ENCODE measurements at places on chromosomes 6 and 20.

- no peak for DNase-seq
These were observed 32.3 kb upstream of the LY86 start for GRCh38 chr6:6556161-6556737.

DNA sequence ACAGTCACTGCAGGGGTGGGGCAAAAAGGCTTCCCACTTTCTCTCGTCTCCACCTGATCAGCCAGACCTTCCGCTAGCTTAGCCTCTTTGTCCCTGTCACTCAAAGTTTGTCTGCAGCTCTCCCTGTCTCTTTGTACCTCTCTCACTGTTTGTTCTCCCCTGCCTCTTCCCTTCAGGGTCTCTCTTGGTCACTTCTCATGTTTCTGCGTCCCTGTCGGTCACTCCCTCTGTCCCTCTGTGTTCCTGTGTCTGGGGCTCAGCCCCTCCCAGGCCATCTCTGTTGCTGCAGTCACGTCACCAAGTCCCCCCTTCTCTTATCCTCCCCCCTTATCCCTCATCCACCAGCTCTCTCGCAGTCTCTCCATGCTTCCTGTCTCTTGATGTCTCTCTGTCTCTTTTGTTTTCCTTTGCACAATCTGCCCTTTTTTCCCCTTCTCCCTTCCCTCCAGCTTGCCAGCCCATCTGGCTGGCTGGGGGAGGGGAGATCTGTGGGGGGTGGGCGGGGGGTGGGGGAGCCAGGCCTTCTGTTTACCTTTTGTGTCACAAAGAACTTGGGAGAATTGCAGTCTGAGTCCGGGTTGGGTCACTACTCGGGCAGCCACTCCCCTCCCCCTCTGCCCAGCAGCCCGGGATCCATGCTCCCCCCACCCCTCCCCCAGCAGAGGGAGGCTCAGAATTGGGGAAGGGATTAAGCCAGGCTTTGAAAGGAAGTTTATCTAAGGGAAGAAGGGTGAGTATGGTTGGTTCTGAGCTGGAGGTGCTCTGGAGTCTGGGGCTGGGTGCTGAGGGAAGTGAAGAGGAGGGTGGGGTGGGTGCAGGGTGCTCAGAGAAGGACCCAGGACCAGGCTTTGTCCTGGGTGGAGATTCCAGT, 32.3 kb downstream of the FOXP4 start:
- DNase-seq = peak; percentile 15

DNA sequence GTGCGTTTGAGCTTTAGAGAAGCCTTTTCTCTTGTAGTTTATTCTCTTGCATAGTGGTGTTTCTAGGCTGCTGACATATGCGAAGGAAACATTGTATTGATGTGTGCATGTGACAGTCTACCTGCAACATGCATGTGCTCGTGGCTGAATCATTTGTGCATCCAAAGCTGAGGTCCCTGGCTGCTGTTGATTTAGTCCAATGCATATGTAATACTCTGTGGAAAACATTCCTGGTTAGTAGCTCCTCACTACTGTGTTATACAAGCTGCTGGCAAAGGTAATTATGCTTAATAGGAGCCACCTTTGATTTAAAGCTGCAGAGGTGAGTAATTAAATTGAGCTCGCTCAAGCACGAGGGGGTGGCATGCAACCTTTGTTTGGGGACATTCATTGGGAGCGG, 24.5 kb downstream of the TSHZ2 start:
- no peak for DNase-seq

GRCh38 chr6:124924333-124924759, 37.9 kb upstream of the RNF217 start:
- no peak for DNase-seq

- no peak for DNase-seq
These were observed 204.0 kb upstream of the MOCS1 start for GRCh38 chr6:40138273-40138720.

- DNase-seq = no peak
These were observed 31.8 kb downstream of the SLC13A3 start for GRCh38 chr20:46619445-46619844.

- no peak for DNase-seq
These were observed 88.5 kb downstream of the PHACTR1 start for GRCh38 chr6:12804952-12805645.

- no peak for DNase-seq
These were observed 7.9 kb downstream of the AGPAT4 start for GRCh38 chr6:161265975-161266374.

- DNase-seq = peak; percentile 6
These were observed 146.6 kb downstream of the ZFAND3 start for GRCh38 chr6:37965964-37966676.

GRCh38 chr6:153525998-153526397, 394.9 kb upstream of the RGS17 start:
- no peak for DNase-seq

DNA sequence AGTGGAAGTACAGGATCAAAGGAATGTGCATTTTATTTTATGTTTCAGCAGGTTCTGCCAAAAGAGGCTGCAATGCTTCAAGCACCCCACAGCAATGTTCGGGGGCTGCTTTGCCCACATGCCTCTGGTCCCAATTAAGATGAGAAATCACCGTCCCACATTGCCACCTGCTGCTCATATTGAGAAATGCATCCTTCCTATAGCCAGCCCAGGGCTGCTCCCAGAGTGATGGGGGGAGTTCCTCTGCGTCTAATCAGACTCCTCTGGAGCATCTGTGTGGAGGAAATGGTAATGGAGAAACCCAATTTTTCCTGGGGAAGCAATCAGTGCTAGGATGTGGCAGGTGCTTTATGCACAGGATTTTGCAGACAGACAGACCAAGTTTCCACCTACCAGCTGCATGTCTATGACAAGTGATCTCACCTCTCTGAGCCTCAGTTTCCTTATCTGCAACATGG, 33.7 kb downstream of the PTGIS start:
- DNase-seq = peak; percentile 71

DNA sequence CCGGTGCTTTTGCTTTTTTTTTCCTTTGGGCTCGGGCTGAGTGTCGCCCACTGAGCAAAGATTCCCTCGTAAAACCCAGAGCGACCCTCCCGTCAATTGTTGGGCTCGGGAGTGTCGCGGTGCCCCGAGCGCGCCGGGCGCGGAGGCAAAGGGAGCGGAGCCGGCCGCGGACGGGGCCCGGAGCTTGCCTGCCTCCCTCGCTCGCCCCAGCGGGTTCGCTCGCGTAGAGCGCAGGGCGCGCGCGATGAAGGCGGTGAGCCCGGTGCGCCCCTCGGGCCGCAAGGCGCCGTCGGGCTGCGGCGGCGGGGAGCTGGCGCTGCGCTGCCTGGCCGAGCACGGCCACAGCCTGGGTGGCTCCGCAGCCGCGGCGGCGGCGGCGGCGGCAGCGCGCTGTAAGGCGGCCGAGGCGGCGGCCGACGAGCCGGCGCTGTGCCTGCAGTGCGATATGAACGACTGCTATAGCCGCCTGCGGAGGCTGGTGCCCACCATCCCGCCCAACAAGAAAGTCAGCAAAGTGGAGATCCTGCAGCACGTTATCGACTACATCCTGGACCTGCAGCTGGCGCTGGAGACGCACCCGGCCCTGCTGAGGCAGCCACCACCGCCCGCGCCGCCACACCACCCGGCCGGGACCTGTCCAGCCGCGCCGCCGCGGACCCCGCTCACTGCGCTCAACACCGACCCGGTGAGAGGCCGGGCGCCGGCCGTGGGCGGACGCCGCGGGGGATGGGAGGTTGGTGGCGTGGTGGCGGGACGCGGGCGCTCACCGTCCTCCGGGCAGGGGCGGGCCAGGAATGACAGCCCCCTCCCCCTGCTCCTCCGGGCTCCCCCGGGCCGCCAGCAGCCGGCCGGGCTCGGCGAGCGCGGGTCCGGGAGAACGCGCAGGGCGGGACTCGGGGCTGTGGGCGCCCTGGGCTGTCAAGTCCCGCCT, 606 bp downstream of the ID4 start:
- peak; percentile 27 for DNase-seq

- DNase-seq = peak; percentile 31
These were observed 33.4 kb downstream of the KCNS1 start for GRCh38 chr20:45067558-45067957.

GRCh38 chr6:144566868-144567615, 281.9 kb downstream of the UTRN start:
- DNase-seq = no peak

DNA sequence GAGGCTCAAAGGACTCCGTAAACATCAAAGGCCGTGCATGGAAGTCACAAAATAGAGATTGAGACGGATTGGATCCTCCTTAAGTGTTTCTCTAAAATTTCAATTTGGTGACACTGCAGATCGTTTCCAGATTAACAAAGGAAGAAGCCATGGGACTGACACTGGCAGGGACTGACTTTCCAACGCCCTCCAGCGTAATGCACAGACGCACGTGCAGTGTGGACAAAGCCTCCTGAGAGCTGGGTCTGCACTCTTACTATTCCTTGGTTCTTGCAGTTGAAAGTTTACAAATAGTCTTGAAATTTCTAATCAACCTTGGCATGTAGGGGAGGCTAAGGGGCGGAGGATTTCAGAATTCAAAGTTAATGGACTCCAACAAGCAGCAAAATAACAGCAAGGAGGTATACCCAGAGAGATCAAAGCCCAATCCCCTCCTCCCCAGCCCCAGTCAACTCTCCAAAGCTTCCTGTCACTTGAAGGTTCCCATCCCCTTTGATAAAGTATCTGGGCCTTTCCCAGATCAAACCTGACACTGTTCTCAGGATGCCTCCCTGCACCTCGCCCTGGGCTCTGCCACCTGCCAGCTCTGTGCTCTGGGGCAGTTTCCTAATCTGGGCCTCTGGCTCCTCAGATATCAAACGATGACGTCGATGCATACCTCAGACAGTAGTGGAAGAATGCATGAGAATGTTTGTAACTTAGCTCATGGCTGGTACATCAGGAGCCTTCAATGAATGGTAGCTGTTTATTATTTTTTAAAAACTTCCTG, 106.5 kb upstream of the TRAF3IP2 start:
- DNase-seq = peak; percentile 56

DNA sequence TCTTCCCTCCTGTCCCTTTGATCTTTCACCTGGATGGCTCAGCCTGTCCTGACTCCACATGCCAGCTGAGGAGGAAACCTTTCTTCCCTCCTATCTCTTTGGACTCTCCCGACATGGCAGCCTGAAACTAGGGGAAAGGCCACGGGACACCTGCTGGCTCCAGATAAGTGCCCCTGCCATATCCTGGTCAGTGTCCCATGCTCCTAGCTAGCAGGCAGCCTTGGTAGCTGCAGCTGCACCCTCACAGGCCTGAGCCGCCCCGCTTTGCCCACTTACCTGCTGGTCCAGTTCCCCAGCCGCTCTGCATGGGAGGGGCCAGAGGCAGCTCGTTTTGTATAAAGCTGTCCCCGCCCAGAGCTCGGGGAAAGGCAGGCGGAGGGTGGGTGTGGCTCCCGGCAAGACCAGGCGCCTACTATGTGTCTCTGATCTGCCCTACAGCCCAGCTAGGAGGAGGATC, 7.4 kb upstream of the SLC52A3 start:
- no peak for DNase-seq

DNA sequence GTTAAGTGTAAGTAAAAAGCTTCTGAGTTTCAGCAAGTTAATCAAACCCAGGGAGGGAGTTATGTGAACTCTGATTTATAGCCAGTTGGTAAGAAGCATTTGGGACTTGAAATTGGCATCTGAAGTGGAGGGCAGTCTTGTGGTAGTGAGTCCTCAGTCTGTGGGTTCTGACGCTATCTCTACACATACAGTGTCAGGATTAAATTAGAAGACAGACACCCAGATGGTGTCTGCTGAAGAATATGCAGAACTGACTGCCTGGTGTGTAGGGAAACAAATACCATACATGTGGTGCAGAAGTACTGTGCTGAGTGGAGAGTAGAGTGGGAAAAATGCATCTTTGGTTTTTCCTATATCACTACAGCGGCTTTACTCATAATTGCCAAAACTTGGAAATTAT, 43.5 kb upstream of the PLN start:
- no peak for DNase-seq

DNA sequence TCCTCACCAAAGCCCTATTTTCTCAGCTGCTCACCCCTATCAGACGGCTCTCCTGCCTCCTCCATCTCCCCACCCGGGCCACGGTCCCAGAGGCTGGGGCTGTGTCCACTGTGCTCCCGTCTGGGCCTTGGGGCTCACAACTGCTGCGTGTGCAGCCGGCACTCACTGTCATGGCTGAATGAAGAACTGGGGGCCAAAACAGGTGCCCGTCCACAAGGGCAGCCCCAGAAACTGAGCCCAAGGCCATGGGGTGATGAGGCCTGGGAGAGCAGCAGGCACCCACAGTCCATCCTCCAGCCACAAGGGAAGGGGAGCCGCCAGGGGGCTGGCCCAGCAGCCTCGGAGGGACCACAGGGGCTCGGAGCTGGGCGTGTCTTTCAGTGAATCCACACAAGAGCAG, 159.5 kb downstream of the DLL1 start:
- no peak for DNase-seq

DNA sequence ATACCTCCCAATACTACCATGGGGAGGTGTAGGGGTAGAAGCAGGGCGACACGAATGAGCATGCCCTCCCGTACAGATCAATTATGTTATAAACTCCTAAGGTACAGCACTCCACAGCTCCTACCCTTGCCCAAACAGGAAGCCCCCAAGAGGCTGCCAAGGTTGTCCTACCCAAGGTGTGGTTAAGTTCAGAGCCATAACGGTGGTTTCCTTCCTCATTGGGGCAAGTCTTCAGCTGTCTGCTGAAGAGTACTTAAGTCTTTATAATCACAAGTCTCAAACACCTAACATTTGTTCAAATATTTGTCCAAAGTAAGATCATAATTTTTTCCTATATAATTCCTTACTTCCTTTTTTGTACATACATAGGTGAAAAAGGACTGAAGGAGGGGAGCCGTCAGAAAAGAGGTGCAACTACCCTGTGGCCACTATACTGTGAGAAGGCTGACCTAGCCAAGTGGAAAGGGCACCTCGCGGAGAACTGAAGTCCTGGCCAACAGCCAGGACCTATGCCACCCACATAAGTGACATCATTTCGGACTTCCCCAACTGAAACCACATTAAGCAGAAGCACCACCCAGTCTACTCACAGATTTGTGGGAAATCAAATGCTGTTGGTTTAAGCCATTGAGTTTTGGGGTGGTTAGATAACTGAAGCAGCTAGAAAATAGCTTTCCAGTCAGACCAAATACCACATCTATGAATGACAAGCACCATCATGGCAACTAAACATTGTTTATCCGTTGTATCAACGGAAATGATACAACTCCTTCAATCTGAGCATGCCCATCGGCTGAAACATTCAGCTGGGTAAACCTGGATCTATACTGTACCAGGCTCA, 2.9 kb upstream of the RAB22A start:
- no peak for DNase-seq

DNA sequence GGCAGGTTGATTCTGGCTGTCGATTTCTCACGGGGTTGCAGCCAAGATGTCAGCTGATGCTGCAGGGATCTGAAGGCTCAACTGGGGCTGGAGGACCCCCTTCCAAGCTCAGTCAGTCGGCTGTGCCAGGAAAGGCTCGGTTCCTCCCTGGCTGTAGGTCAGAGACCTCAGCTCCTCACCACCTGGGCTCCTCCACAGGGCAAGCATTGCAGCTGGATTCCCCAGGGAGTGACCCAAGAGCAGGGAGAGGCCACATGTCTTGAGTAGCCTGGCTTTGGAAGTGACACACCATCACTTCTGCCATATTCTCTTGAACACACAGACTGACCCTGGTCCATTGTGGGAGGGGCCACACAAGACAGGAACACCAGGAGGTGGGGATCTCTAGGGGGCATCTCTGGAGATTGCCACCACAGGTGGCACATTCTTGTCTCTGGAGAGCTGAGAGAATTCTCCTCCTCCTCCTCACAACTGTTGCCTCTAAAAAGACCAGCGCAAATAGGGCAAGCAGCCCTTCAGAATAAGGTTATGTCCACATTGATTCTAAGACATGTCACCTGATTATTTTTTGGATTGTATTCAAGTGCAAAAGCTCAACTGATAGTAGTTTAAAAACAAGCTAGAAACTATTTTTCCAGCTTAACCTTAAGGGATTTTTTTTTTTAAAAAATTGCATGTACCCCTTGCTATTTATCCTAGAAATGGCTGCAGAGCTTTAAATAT, 270.5 kb downstream of the NRN1 start:
- DNase-seq = no peak

GRCh38 chr6:116034327-116034726, 26.4 kb downstream of the FRK start:
- DNase-seq = peak; percentile 34

Measured in AG08395 (cell line).